ENCODE measurements at places on chromosomes 7 and 10. TPM values are rescaled to one million over a fixed set of nuclear protein-coding genes. Genes with fewer than 3 reads are reported as not detected.

DNA sequence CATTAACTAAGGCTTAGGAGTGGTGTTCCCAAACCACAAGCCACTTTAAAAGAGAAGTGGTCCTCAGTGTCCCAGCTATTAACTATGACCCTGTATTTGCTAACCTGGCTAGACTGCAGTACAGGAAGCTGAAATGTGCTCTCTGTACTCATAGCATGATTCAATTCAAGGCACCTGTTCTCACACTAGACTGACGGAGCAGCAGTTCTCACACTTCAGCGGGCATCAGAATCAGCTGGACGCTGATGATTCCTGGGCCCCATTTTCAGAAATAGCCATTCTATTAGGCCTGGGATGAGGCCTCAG, 24.5 kb upstream of the MSRB2 start:
- no peak for DNase-seq

- peak; percentile 28 for DNase-seq
Observed at GRCh38 chr7:25124465-25125136, 459 bp downstream of the CYCS start.

PKD2L1 gene
- not detected for polyA plus RNA-seq

POM121L12 gene
- not detected for polyA plus RNA-seq

IDI2 gene
- not detected for polyA plus RNA-seq

Data from hindlimb muscle (tissue), 1 donor.